ENCODE measurements at places on chromosomes 16 and 17. TPM values are rescaled to one million over a fixed set of nuclear protein-coding genes. Genes with fewer than 3 reads are reported as not detected.

DNA sequence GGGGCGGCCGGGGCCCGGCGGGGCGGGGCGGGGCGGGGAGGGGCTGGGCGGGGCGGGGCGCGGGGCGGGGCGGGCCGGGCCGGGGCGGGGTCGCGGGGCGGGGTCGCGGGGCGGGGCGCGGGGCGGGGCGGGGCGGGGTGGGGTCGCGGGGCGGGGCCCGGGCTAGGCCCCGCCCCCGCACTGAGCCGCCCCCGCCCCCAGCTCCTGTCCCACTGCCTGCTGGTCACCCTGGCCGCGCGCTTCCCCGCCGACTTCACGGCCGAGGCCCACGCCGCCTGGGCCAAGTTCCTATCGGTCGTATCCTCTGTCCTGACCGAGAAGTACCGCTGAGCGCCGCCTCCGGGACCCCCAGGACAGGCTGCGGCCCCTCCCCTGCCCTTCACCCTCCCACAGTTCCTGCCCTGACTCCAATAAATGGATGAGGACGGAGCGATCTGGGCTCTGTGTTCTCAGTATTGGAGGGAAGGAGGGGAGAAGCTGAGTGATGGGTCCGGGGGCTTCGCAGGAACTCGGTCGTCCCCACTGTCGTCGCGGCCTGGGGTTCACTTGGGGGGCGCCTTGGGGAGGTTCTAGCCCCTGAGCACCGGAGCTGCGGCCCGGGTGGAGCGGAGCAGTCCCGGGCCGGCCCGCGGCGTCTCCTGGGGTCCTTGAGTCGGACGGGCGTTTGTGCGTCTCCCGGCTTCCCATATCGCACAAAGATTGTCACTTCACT lies 795 bp upstream of the HBM start:
- H3K4me3 ChIP-seq = no peak overlapping the region
- H3K27ac ChIP-seq = no peak overlapping the region
- DNase-seq = no peak
- H3K27me3 ChIP-seq = peaks cover 48% of the 10 kb centered on the region
- H3K4me1 ChIP-seq = peaks cover 18% of the 10 kb centered on the region
- no peaks in the 10 kb centered on the region for H3K36me3 ChIP-seq

- H3K4me1 ChIP-seq = peaks cover 8% of the 10 kb centered on the region
- H3K27ac ChIP-seq = no peak overlapping the region
- H3K4me3 ChIP-seq = no peak overlapping the region
Measured at GRCh38 chr17:48494335-48494734, 36.5 kb downstream of the HOXB1 start.

Gene TCAP
- 5.3 TPM for total RNA-seq

Gene NPIPA8
- 0.67 TPM for total RNA-seq

Gene TP53TG3D
- 1.3 TPM for total RNA-seq
